Astrocyte (in vitro differentiated cells and primary cell): ENCODE measurements at places on chromosomes 13 and 19. TPM values are rescaled to one million over a fixed set of nuclear protein-coding genes. Genes with fewer than 3 reads are reported as not detected.

GRCh38 chr19:39115105-39115847 is 10.3 kb upstream of the PAK4 start:
- DNase-seq, result no peak

DNA sequence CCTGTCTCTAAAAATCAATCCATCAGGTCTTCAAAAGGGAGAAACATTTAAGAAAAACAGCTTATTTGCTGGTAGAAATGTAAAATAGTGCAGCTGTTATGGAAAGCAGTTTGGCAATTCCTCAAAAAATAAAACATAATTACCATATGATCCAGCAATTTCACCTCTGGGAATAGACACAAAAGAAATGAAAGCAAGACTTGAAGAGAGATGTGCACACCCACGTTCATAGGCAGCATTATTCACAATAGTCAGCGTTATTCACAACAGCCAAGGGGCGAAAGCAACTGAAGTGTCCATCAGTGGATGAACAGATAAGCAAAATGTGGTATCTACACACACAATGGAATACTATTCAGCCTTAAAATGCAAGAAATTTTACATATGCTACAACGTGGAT is 45.1 kb upstream of the DOCK9 start:
- no peak for DNase-seq

GRCh38 chr13:29693275-29693945 is 97.9 kb upstream of the SLC7A1 start:
- no peak for DNase-seq

DNA sequence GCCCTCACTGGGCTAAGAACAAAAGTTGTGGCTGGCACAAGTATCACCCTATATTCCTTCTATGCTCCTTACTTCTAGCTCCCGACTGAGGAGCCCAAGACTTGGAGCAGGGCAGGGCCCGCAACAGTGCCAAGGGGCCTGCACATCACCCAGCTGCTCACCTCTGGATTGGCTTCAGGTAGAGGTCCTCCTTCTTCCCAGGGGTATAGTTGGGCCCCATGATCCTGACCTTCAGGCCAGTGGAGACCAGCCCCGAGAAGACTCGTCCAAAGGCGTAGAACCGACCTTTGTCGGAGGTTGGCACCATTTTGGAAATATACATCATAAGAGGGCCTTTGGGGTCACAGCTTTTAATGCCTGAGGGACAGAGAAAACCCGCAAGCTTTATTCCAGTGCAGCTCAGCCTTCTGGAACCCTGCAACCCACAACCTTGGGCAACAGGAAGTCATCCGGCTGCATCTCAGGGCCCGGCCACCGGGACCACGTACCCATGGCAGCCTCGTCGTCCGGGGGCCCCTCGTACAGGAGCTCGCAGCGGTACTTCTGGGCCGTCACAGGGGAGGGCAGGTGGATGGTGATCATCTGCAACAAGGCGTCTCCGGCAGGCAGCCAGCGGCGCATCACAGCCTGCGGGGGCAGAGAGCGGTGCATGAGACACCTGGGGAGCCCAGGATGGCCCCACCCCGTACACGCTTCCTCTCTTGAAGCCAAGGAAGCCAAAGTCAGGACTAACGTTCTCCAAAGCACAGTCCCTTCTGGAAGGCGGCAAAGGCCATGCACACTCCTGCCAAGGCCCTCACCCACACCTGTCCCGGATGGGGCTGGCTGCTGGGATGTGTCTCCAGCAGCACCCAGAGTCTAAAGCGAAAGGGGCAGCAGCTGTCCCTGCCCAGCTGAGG is 4.7 kb downstream of the EEF2 start:
- DNase-seq, result no peak

DNA sequence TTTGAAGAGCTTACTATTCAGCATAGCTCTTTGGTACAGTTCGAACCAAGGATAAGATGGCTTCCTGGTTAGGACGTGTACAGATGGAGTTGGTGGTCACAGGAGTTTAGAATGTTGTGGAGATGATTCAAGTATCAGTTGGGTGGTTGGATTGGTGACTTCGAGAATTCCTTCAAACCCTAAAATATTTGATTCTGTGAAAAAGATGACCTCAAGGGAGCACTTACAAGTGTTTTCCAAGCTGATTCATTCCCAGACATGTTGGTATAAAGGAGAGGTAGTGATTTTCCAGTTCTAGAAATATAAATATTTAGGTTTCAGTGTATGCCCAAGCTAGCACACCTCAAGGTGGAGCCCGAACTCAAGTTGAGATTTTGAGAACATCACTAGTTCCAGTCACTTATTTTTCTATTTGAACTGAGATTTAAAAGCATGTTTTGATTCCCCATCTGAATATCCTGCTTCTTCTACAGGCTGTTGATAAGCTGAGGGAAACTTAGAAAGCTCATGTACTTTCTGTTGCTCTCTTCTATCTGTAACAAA is 306.1 kb downstream of the DCT start:
- DNase-seq, result peak; percentile 91

- DNase-seq, result no peak
Measured at GRCh38 chr19:19443902-19444680, 38.6 kb downstream of the GATAD2A start.

DNA sequence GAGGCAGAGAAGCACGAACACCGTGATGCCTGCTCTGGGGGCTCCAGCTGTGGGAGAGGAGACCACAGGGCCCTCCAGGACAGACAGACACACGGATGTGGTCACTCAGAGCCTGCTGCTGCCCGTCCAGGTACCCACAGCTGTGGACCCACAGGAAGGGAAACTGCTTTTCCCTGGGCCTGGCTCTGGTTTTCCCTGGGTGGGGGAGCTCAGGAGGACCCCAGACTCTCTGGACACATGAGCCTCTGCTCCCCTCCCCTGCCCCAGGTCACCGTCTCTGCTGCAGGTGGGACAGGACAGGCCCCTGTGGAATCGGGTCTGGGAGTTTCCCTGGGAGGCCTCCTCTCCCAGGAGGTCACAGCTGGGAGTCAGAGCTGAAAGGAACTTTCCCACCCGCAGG is 7.3 kb downstream of the LILRA4 start:
- DNase-seq, result no peak

DNA sequence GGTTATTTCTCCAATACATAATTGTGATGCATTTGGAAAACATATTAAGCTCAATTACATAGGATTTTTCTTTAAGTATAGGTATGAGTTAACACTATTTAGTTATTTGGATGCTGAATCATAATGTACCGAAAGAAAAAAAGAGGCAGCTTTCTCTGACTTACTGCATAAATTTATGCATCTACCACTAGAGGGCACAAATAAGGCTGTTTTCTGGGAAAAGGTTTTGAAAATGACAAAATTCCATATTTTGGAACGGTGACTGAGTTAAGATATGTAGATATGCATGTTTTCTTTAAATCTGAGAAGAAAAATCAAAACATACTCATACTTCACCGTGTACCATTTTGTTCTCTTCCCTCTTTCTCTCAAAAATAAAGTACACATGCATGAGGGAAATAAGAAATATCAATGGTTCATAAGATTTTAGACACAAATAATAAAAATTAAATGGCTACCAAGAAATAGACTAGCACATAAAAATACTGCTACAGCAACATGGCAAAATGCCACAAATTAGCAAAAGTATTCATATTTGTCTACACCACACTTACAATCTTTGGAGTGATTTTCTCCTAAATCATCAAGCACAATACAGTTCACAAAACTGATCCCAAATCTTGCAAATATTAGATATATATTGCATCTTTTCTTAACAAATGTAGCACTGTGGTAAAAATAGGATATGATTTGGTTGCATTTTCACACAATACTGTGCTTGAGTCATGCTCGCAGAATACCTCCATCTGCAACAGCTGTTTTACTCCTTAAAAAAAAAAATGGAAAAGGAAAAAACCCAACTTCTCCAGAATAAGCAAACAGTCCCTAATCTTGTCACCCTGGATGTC is 260.0 kb downstream of the FGF14 start:
- peak; percentile 18 for DNase-seq

DNA sequence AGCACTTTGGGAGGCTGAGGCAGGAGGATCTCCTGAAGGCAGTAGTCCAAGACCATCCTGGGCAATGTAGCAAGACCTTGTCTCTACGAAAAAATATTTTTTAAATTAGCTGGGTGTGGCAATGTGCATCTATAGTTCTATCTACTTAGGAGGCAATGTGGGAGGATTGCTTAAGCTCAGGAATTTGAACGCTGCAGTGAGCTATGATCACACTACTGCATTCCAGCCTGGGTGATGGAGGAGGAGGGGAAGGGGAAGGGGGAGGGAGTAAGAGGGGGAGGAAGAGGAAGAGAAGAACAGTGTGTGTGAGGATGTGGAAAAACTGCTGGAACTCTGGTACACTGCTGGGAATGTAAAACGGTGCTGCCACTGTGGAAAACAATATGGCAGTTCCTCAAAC is 9.2 kb upstream of the CLIP3 start:
- peak; percentile 74 for DNase-seq

DNA sequence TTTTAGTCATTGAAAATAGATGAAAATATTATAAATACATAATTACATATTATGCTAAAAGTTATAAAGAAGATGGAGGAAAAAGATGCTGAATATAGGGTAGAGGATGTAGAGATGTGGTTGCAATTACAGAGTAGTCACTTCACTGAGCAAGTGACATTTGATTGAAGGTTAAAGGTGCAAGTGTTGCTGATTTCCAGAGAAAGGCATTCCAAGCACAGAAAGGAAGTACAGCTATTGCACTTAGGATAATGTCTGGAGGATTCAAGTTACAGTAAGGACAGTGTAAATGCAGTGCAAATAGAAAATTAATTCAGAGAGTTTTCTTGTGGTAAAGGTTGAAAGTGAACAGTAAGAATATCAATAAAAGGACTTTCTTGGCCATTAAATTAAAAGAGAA is 1721.8 kb downstream of the PCDH9 start:
- no peak for DNase-seq

GRCh38 chr13:98416408-98416807 is 160.5 kb downstream of the STK24 start:
- no peak for DNase-seq

DNA sequence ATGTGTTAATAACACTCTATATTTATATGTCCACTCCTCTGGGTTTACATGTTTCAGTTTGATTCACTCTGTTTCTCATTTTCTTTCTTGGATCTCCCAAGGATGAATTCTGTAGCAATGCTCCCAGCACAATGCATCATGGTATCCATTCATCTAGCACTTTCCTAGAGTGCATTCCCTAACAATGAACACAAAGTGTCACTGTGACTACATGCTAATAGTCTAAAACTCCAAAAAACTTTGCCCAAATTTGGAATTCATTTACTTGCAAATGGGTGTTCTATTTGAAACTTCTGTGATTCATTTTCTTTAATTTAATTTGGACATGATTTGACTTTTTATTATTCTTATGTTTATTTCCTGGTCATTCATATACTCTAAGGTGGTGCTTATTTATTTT is 286.3 kb downstream of the POU4F1 start:
- no peak for DNase-seq

DNA sequence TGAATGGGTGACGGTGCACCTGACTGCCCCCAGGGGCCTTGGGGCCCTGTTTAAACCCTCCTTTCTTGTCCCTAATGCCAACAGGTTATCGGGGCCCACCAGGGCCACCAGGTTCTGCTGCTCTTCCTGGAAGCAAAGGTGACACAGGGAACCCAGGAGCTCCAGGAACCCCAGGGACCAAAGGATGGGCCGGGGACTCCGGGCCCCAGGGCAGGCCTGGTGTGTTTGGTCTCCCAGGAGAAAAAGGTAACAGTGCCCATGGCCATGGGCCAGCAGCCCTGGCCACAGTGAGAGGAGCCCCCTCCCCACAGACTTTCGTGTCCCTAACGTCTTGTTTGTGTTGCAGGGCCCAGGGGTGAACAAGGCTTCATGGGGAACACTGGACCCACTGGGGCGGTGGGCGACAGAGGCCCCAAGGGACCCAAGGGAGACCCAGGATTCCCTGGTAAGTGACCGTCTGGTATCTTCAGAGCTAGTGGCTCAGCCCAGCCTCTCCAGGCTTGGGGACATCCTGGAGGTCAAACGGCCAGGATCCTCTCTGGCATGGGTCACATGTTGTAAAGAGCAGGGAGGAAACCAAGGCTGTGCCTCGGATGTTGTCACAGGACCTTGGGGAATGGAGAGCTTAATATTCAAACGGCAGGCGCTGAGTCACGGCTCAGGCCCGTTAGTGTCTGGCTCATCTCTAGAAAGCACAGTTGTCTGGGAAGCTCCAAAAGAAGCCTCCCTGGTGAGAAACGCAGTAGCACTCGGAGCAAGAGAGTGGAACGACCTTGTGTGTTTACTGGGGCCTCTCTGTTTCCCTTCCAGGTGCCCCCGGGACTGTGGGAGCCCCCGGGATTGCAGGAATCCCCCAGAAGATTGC is 58.3 kb downstream of the RAB20 start:
- DNase-seq, result no peak

The C5AR2 gene
- not detected in 2 replicates for total RNA-seq

The CGB3 gene
- 3.6 and 4.5 TPM in 2 replicates for total RNA-seq

The POSTN gene
- 18.6 and 26.6 TPM in 2 replicates for total RNA-seq

The ZNF470 gene
- 4.9 and 6.8 TPM in 2 replicates for total RNA-seq

The ZNF414 gene
- total RNA-seq, result 15.8 and 17.2 TPM in 2 replicates
